ENCODE measurements at places on chromosomes 2 and 18.
A peak's percentile ranks its signal among the peaks of the same experiment; 100 is the strongest.

GRCh38 chr2:104794441-104794840 lies 59.5 kb upstream of the POU3F3 start:
- DNase-seq, result no peak

GRCh38 chr2:207143215-207144172 lies 22.3 kb downstream of the KLF7 start:
- DNase-seq, result no peak

DNA sequence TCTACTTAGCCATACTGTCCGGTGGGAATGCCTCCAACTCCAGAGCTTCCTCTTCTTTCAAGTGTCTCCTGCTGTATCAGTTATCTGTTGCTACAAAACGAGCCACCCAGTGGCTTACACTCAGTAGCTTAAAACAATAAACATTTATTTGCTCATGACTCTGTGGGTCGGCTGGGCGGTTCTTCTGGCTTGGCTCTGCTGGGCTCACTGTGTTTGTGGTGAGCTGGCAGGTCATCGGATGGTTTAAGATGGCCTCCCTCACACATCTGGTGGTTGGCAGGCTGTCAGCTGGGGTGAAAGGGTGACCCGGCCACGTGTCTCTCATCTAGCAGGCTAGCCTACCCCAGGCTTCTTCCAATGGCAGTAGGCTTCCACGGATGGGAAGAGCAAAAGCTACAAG lies 122.4 kb upstream of the SLC1A4 start:
- DNase-seq, result no peak

GRCh38 chr2:65781756-65782155 lies 349.4 kb upstream of the SPRED2 start:
- DNase-seq, result no peak

DNA sequence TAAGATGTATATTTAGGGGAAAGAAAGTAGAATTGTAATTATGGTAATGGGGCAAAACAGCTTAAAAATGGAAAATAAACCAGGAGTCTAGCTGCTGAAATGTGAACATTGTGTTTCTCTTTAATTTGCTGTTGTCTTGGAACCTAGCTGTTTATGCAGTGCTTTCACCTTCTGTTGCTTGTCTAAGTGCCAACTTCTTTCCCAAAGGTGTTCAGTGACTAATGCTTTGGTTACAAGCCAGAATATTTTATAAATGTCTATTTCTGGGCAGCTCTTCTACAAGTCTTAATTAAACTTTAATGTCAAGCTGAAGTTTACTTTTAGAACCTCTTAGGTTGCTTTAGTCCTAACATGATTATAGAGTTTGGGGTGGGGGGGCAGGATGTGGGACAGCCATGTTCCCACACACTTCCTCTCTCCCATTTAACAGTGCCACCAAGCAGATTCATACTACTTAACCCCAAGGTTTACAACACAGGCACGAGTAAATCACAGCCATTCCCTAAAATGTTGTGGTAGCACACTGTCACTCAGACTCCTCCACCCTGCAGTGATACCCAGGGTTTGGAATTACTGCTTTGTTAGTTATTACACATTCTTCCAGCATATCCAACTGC lies 60.6 kb downstream of the ITGA4 start:
- no peak for DNase-seq

DNA sequence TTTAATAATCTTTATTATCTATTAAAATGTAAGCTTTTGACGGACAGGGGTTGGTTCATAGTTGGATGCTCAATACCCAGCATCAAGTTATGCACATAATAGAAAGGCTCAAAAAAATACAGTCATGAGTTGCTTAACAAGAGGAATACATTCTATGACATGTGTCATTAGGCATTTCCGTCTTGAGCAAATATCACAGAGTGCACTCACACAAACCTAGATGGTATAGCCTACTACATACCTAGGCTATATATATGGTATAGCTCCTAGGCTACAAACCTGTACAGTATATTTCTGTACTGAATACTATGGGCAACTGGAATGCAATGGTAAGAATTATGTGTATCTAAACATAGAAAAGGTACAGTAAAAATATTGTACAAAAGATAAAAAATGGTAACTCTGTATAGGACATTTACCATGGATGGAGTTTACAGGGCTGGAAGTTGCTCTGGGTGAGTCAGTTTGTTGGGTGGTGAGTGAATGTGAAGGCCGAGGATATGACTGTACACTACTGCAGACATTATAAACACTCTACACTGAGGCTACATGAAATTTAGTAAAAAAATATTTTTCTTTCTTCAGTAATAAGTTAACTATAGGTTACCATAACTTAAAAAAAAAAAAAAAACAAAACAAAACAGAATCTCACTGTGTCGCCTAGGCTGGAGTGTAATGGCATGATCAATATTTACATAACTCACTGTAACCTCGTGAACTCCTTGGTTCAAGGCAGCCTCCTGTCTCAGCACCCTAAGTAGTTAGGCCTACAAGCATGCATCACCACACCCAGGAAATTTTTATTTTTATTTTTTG lies 201.2 kb downstream of the NBAS start:
- no peak for DNase-seq

DNA sequence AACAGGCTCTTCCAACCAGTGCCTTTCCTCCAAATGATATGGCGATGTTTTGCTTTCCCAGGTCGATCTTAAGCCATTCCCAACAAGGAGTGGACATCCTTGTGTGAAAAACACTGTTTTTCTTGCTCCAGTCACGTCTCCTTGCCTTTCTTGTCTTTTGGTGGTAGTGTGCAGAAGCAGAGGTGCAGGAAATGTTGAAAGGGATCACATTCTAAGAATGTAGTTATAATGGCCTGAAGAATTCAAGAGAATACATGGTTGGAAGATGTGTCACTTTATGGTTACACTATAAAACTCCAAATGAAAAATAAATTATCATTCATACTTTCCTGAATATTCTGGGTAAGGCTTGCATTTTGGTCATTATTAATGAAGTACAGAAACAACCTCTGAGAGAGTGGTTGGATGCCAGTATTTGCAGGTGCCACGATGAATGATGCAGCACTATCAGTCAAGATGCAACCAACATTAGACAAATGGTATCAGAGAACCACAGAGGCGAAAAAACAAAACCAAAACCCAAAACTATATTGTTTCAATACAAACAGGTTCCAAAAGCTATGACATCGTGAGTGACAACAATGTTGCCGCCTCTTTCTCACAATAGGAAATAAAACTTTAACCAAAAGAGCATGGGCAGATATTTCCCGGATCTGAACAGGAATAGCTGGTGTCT lies 27.5 kb upstream of the POLE4 start:
- DNase-seq, result no peak

GRCh38 chr2:58800881-58801280 lies 559.8 kb upstream of the FANCL start:
- DNase-seq, result no peak

- DNase-seq, result no peak
Observed at GRCh38 chr2:121210691-121211090, 74.3 kb downstream of the TFCP2L1 start.

- DNase-seq, result no peak
Observed at GRCh38 chr2:2422621-2423020, 91.5 kb upstream of the MYT1L start.

- DNase-seq, result no peak
Observed at GRCh38 chr18:22791310-22791610, 141.9 kb upstream of the RBBP8 start.

DNA sequence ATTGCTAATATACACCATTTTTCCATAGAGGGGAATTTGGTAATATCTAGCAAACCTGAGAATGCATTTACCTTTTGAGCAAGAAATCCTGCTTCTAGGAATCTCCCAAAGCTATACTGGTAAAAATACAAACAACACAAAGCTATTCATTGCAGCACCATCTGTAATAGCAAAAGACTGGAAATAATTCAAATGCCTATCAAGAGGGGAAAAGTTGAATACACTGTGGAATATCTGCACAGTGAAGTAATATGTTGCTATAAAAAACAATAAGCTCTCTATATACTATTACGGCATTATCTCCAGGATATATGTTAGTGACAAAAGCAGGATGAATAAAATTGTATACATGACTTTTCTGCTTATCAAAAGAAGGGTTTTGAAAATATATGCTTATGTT lies 112.3 kb upstream of the CHAC2 start:
- DNase-seq, result no peak

GRCh38 chr2:191112448-191112901 lies 38.3 kb downstream of the STAT4 start:
- DNase-seq, result no peak

DNA sequence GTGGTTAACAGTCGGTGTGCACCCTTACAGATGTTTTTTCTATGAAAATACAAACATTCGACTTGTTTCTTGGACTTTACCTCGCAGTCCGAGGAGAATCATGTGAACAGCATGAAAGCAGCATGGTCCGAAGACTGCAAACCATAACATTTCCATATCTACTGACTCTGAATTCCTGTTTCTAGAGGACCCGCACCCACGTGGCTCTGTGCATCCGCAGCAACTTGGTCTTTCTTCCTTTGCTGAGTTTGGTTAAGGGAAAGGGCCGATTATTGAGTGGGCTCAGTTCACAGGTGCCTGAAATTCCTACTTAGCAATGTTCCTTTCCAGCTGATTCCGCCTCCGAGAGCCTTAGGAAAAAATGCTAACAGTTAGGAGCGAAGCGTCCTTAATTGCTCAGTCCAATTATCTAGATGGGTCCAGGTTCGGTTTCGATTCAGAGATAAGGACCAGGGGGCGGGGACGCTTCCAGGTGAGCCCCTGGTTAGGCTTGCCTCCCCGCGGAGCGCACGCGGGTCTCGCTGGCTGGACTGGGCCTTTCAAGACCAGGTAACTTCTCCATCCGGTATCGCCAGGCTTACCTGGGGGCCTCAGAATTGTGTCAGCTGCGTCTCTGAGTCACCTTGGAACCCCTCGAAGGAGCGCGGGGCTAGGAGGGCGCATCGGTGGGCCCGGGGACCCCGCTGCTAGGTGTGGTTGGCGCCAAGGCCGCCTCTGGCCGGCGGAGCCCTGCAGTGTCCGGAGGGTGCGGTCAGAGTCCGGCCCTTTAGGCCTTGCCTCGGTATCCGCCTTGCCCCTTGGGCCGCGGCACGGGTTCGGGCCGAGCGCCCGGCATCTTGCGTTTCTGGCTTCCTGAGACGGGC lies 1.1 kb upstream of the B3GNT2 start:
- DNase-seq, result no peak

- no peak for DNase-seq
Observed at GRCh38 chr2:236748385-236748784, 178.8 kb downstream of the ACKR3 start.

- DNase-seq, result no peak
Observed at GRCh38 chr2:100388703-100389102, 28.8 kb downstream of the CHST10 start.

GRCh38 chr2:133504566-133505505 lies 63.4 kb downstream of the NCKAP5 start:
- DNase-seq, result no peak

DNA sequence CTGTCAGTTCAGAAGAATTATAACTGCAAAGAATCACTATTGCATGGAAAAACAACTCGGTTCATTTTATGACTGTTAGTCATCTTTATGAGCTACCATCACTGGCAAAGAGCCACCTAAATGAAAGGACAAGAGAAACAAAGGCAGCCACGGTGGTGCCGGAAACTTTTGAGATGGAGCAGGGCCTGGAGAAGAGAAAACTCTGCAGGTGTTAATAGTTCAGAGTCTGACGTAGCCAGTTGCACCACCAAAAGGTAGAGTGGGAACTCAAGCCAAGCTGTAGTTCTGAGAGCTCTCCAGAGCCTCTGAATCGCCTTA lies 110.9 kb downstream of the FTCDNL1 start:
- DNase-seq, result no peak

DNA sequence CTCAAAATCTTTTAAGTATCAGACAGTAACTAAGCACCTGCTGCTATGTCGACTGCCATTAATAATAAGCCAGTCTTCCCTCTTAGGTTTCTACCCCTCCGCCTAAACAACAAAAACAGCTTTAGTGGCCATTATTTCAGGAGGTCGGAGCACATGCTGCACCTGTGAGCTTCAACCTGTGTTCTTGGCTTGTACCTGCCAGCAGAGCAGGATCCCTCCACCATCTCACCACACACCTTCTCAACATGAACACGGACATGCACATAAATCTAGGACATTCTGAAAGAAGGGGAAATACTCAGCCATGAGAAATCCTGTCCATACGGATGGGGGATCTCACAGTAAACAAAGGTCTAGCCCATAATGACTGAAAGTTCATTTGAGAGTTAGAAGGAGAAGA lies 3.7 kb downstream of the CYB5A start:
- no peak for DNase-seq

- no peak for DNase-seq
Observed at GRCh38 chr2:149904352-149905175, 317.0 kb upstream of the MMADHC start.

GRCh38 chr2:8004250-8004681 lies 677.6 kb upstream of the ID2 start:
- no peak for DNase-seq

DNA sequence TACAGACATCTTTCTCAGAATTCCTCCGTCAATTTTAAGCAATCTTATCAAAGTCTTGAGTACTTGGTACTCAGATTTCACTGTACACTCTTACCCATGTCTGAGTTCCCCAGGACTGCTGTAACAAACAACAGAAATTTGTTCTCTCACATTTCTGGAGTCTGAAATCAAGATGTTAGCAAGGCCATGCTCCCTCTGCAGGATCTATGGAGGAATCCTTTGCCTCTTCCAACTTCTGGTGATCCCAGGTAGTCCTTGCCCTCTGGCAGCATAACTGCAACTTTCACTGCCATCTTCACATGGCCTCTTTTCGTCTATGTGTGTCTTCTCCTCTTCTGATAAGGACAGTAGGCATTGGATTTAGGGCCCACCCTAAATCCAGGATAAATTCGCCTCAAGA lies 17.1 kb upstream of the CACNB4 start:
- DNase-seq, result no peak

- no peak for DNase-seq
Observed at GRCh38 chr2:233544200-233544610, 22.4 kb downstream of the USP40 start.

DNA sequence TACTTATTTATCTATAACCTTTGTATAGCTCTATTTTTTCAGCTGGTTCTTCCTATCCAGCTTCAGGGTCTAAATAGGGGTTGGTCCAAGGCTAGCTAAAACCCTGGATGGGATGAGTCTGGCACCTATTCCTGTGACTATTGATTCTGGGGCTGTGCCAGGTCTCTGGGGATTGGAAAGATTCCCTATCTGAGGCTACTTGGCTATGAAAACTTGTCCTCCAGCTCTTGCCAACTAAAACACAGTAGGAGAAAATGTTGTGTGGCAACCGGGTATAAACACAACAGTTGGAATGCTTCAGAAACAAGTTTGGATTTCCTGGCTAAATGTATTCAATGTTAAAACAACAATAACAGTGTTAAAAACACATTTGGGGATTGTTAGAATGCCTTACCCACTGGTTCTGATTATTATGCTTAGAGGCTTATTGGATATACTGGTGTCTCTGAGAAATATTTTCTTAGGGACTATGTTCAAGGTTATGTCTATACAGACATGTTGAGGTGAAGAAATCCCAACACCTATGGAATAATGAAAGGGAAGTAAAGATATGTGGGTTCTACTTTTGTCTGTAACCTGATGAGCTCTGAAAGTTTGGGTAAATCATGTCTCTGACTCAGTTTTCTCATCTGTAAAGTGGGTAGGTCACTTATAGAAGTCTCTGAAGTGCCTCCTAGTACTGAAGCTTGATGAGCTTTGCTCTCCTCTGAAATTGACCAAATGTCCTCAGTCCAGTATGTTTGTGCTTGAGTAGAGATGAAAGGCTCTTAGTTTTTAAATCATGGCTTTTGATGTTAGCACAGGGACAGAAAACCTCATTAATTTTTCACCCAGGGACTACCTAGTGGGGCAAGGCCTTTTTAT lies 460.7 kb downstream of the MTX2 start:
- DNase-seq, result peak; percentile 39

- no peak for DNase-seq
Observed at GRCh38 chr18:79395761-79396404, at the start of gene NFATC1. Gene NFATC1 (plus strand): TSS chr18:79395930. CDS start chr18:79396225, 295 bp downstream.

GRCh38 chr2:149141046-149141445 lies 102.5 kb downstream of the LYPD6B start:
- DNase-seq, result no peak
